ENCODE measurements at places on chromosomes 1 and 21.

- peak; percentile 52 for DNase-seq
These were observed 32.5 kb downstream of the PEX14 start for GRCh38 chr1:10507111-10507879.

DNA sequence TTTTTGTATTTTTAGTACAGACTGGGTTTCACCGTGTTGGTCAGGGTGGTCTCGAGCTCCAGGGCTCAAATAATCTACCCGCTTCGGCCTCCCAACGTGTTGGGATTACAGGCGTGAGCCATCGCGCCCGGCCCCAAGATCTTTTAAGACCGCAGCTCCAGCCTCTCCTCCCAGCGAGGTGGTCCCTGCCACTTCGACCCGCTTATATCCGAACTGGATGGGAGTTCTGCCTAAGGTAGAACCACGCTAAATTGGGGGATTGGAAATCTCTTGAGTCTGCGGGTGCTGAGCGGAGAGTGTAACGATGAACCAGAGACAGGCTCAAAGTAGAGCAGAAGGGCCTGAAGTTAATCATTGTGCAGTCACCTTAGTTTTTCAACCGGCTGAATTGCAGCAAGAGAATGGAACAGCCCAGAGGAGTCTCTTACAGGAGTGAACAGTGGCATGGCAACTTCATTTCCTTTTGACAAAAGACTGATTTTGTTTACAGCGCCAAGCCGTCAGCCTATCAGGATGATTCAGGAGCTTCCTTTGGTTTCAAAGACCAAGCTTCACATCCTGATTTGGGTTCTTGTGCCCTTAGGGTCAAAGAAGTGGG, 726 bp upstream of the CYB5R1 start:
- DNase-seq = peak; percentile 31

GRCh38 chr1:115744646-115745275, 23.8 kb downstream of the CASQ2 start:
- no peak for DNase-seq

- no peak for DNase-seq
These were observed 64.2 kb downstream of the FAM163A start for GRCh38 chr1:179807291-179807690.

DNA sequence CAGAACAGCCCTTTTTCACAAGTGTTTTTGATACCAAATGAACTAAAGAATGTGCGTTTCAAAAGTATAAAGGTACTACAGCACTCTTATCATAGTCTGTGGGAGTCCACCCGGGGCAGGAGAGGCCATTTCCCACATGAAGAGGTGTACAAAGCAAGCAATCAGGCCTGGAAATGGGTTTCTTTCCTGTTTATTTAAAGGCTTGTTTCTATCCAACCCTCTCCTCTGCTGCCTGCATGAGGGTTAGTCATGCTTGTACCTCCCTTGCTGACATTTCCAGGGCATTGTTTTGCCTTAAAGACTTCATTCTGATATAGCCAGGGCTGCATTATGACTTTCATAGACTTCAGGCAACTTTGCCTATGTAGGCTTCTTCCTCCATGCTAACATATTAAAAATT, 11.6 kb downstream of the SELP start:
- DNase-seq = no peak
